ENCODE measurements at places on chromosomes 5 and 9.

DNA sequence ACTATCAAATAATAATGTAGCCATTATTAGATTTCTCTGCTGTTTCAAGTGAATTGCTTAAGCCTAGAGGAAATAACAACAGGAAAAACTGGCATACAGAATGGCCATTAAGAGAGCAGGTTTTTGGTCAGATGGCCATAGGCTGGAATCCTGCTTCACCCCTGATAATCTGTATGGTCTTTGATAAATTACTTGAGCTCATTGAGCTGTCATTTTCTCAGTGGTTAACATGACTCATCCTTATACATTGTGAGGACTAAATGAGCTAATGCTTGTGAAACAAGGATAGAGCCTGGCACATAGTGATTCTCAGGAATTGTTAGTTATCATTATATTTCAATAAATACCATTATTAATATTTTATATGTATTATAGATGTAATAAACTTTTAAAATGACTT lies 516.5 kb downstream of the KIF4B start:
- DNase-seq: no peak

DNA sequence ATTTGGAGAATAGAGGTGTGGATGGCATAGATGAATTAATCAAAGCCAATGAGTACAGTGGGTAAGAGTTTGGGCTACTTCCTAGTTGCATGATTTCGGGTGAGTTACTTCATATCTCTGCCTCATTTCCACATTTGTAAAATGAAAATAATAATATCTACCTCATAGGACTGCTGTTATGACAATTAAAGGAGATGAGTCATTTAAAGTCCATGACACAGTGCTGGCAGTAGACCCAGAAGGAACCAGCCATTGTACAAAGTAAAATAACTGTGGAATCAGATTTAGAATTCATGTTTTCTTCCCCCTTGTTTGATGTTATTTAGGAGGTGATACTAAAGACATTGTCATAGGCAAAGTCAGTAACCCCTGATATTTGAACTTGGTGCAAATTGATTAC lies 139.5 kb upstream of the SLC27A6 start:
- no peak for DNase-seq

- no peak for DNase-seq
Observed at GRCh38 chr9:126162611-126163381, 163.8 kb upstream of the MVB12B start.

DNA sequence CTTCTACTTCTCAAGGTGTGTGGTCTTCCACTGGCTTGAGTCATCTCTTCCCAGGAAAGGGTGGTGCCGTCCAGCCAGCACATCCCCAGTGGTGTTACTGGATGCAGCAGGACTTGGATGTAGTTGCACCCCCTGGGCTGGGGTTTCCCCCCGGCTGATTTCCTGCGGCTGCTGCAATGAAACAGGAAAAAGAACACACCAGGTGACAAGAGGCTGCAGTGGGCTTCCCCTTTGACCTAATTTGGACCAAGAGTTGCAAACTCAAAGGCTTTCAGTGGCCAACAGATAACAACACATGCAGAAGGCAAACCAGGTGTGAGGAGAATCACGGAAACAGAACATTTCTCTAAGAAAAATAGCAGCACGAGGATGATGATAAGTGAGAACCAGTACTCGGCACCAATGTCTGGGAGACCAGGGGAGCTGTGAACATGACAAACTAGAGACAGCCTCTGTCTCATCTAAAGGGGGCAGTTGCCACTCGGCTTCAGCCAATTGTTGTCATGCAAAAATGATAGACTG lies 83.7 kb downstream of the PDE6A start:
- no peak for DNase-seq

GRCh38 chr9:102985162-102985895 lies 9.8 kb upstream of the CYLC2 start:
- DNase-seq: no peak

Data from stimulated activated CD4-positive, alpha-beta T cell treated with anti-CD3 and anti-CD28 coated beads, Interleukin-2, amount 100 ng/mL, for 48 hours (primary cell).